B cell (primary cell): ENCODE measurements at places on chromosomes 16 and 17. TPM values are rescaled to one million over a fixed set of nuclear protein-coding genes. Genes with fewer than 3 reads are reported as not detected.

DNA sequence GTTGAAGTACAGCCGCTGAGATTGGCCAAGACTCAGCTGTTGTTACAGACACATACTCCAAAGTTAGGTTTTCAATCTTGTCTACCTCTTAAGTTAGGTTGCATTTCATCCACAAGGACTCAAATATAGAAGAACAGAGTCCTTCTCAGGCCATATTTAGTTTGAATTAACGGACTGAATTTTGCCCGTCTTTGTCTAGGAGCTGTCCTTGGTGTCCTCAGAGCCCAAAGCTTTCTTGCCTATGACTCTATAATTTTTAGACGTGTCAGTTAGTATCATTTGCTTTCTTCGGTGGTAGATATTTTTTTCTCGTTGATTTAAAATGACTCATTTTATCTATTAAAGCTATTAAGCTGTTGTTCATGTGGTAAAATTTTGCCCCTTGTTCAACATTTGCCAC is 403.2 kb downstream of the HS3ST3B1 start:
- H3K4me1 ChIP-seq: no peaks in the 10 kb centered on the region
- H3K27me3 ChIP-seq: no peaks in the 10 kb centered on the region
- H3K36me3 ChIP-seq: no peaks in the 10 kb centered on the region
- no peak overlapping the region for H3K4me3 ChIP-seq

DNA sequence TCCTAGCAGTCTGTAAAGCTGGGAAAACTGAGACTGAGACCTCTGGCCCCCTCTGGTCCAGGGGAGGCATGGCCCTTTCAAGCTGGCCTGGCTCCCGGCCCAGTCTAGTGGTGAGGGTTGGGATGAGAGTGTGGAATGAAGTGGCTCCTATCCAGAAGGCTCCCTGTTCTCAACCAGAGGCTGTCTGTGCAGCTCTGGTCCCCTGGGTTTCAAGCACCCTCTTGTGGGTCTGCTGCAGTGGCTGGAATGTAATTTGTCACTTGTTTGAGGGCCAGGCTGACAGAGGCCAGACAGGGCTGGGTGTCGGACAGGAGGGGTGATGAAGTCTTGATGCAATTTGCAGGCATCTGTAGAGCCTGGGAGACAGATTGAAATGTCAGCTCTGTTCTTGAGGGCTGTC is 22.1 kb upstream of the PHF12 start:
- no peaks in the 10 kb centered on the region for H3K36me3 ChIP-seq
- H3K27me3 ChIP-seq: no peaks in the 10 kb centered on the region
- H3K4me3 ChIP-seq: no peak overlapping the region

DNA sequence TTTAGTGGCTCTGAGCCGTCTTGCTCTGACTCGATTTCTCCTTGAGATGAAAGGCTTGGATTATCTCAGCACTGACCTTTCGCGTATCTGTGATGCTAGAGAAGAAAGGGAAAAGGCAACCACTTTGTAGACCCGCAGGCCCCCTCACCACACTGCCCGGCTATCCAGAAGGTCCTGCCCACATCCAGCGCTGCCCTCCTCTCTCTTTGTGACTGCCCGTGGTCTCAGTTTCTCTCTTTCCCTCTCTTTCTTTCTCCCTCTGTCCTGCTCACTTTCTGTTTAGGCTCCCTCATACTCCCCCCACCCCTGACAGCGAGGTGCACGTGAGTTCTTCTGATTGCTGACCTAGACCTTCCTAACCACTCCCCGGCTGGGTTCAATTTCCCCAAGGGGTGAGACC is 12.8 kb upstream of the TBX21 start:
- H3K27me3 ChIP-seq: peaks cover 27% of the 10 kb centered on the region
- H3K36me3 ChIP-seq: no peaks in the 10 kb centered on the region
- H3K27ac ChIP-seq: no peak overlapping the region
- no peak for DNase-seq
- no peak overlapping the region for H3K4me3 ChIP-seq

DNA sequence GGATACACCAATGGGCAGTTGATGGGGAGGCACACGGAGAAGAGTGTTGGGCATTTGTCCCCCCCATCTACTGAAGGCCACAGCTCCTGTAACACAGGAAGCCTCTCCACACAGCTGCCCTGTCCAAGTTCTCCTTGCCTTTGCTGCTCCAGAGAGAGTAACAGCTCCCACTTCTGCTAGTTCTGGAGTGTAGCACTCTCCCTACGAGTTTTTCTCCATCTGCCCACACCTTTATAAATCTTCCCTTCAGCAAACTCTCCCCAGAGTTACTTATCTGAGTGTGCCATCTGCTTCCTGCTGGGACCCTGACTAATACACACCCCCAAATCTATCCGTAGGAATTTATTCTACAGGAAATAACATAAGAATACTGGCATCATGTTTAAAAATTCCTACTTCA is 42.6 kb upstream of the ERN1 start:
- no peak for DNase-seq
- H3K4me1 ChIP-seq: no peaks in the 10 kb centered on the region
- no peaks in the 10 kb centered on the region for H3K27me3 ChIP-seq
- no peak overlapping the region for H3K4me3 ChIP-seq

GRCh38 chr16:27340654-27341053 is 26.9 kb downstream of the IL4R start:
- peak overlapping the region; percentile 70 for H3K27ac ChIP-seq
- peaks cover 38% of the 10 kb centered on the region for H3K4me1 ChIP-seq
- no peak overlapping the region for H3K4me3 ChIP-seq
- peaks cover 91% of the 10 kb centered on the region for H3K36me3 ChIP-seq

DNA sequence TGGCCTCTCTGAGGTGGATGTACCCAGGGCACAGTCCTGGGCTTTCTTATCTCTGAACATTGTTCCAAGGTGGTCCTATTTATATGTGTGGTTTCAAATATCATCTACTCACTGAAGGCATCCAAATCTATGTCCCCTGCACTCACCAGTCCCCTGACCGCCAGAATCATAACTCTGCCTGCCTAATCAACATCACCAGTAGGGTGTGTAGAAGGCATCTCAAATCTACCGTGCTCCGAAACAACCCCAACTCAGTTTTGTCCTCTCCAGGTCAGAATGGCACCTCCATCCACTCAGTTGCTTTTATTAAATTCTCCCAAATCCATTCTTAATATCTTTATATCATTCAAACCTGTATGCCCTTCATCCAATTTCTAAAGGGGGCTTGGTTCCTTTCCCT is 536.3 kb downstream of the GRIN2A start:
- H3K36me3 ChIP-seq: no peaks in the 10 kb centered on the region
- H3K27me3 ChIP-seq: no peaks in the 10 kb centered on the region
- H3K4me3 ChIP-seq: no peak overlapping the region
- no peak for DNase-seq

DNA sequence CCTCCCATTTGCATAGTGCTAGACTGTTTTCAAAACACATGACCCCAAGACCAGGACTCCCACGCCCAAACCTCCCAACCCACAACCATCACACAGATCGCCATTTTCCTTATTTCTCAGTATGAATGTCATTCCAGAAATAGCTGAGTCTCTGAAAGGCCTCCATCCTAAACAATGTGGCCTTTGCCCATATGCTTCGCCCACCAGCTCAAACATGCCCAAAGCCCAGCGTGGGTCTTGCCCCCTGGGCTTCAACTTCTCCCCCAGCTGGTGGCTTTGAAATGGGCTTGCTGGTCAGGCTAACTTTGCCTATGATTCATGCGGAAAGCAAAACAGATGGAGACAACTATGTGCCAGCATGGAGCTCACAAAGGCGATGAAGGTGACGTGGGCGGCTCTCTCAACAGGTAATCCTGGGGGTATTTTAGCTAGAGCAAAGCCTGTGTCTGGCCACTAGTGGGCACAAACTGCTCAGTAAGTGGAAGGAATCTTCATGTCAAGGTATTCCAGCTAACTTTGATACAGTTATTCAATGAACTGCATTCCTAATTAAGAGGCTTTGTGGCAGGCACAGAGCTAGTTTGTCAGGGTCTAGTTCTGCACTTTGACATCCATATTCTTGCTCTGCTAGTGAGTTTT is 17.1 kb downstream of the PMP22 start:
- no peaks in the 10 kb centered on the region for H3K4me1 ChIP-seq
- no peaks in the 10 kb centered on the region for H3K27me3 ChIP-seq
- no peaks in the 10 kb centered on the region for H3K36me3 ChIP-seq
- H3K27ac ChIP-seq: no peak overlapping the region

- no peak overlapping the region for H3K27ac ChIP-seq
- H3K36me3 ChIP-seq: no peaks in the 10 kb centered on the region
- H3K27me3 ChIP-seq: no peaks in the 10 kb centered on the region
- DNase-seq: no peak
- H3K4me3 ChIP-seq: no peak overlapping the region
Observed at GRCh38 chr17:10583834-10584233, 34.4 kb upstream of the MYH2 start.

ASPA gene
- total RNA-seq: not detected in 2 replicates
